ENCODE measurements at places on chromosomes 11 and 22. TPM values are rescaled to one million over a fixed set of nuclear protein-coding genes. Genes with fewer than 3 reads are reported as not detected.

Gene STK33
- 17.3 TPM for total RNA-seq

GRCh38 chr11:16805938-16806337 lies 67.5 kb downstream of the C11orf58 start:
- no peak overlapping the region for H3K4me3 ChIP-seq
- peak overlapping the region; percentile 19 for H3K27ac ChIP-seq
- no peak for DNase-seq
- H3K4me1 ChIP-seq, result peaks cover 4% of the 10 kb centered on the region
- H3K27me3 ChIP-seq, result no peaks in the 10 kb centered on the region

GRCh38 chr22:49193901-49194465 lies 633.7 kb downstream of the BRD1 start:
- H3K27ac ChIP-seq, result peak overlapping the region; percentile 75
- no peaks in the 10 kb centered on the region for H3K4me1 ChIP-seq
- peaks cover 26% of the 10 kb centered on the region for H3K27me3 ChIP-seq

DNA sequence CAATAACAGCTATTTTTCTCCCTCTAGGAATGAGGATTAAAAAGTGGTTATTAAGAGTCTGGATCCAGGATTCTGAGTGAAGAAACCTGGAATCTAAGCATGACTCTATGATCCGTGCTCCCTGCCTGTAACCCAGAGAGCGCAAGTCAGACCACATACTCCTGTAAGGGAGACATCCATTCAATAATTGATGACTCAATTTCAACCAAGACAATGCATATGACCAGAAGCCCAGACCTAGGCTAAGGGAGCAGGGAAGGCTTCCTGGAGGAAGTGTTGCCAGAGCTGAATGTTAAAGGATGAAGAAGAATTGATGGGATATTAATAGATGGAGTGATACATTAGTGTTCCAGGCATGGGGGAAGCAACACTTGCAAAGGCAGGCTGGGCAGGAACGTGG lies 13.8 kb upstream of the PAMR1 start:
- peaks cover 22% of the 10 kb centered on the region for H3K4me1 ChIP-seq
- H3K36me3 ChIP-seq, result no peaks in the 10 kb centered on the region
- no peaks in the 10 kb centered on the region for H3K27me3 ChIP-seq
- H3K4me3 ChIP-seq, result no peak overlapping the region

DNA sequence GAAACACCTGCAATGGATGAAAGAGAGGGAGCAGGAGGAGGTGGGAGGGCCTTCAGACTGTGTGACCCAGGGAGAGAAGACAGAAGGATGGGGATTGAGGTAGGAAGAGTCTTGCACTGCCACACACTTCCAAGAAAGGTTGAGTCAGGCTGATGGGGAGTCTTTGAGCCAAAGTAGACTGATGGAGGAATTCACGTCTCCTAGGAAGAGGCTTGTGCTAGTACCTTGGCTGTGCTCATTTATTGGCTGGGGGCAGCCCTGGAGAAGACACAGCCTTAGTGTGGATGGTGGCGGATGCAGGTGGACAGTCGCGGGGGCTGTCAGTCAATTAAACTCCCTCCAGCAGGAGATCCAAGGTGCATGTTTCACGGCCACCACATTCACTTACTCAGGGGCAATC lies 16.2 kb upstream of the ACCSL start:
- H3K4me1 ChIP-seq, result peaks cover 55% of the 10 kb centered on the region
- no peak overlapping the region for H3K4me3 ChIP-seq
- no peak for DNase-seq
- H3K27me3 ChIP-seq, result no peaks in the 10 kb centered on the region
- no peaks in the 10 kb centered on the region for H3K36me3 ChIP-seq

DNA sequence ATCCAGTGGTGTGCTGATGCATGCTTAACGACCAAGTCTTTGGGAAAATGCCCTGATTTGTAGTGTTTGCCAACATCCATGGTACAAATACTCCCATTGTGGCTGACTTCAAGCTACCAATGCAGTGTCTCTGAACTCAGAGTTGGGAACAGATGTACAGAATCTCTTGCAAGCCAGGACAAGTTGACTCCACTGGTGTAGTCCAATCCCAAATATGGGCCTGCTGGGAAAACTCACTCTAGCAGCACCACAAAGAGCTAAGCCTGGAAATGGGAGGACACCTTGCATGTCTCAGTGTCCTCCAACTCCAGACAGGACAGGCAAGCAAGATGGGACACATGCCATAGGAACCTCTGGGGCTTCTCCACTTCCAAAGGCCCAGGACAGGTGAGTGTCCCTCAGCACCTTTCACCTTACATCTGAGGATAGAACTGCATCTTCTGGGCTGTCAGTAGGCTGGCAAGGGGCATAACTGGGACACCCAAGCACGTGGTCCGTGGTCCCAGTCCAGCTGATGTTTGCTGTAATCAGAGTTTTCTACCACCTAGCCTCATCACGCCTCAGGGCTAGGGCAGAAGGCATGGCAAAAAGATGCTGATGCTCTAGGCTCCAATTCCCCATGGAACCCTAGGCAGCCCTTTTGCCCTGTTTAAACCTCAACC lies 6.5 kb downstream of the LMO1 start:
- no peaks in the 10 kb centered on the region for H3K36me3 ChIP-seq
- no peak overlapping the region for H3K4me3 ChIP-seq
- H3K27me3 ChIP-seq, result peaks cover 22% of the 10 kb centered on the region
- H3K4me1 ChIP-seq, result no peaks in the 10 kb centered on the region

DNA sequence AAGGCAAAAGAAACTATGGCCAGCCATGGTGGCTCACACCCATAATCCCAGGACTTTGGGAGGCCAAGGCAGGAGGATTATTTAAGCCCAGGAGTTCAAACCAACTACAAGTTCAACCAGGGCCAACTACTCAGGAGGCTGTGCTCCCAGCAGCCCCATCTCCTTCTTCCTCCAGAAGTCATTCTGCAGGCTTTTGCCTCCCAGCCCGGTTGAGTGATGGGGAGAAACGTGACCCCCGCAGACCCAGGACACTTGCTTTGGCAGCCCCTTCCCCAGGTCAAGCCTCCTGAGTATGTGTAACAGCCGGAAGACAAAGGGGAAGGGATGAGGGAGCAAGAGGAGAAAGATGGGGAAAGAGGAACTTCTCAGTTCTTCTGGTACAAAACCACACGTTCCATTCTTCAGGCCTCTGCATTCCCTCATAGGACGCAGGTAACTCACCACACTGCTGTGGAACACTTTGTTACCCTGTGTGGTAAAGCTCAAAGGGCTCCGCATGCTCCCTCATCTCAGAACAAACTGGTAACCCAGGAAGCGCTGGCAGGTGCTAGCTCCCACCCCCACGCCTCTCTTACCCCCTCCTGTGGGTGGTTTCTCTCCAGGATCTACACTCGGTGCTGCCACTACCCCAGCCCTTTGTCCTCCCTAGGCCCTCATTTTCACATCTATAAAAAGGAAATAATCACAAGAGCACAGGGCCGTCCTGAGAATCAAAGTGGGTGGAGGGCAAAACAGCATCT lies 4.0 kb downstream of the SULT4A1 start:
- DNase-seq, result no peak
- peaks cover 26% of the 10 kb centered on the region for H3K27me3 ChIP-seq
- no peak overlapping the region for H3K27ac ChIP-seq
- H3K36me3 ChIP-seq, result peaks cover 6% of the 10 kb centered on the region
- peaks cover 4% of the 10 kb centered on the region for H3K4me1 ChIP-seq
- H3K4me3 ChIP-seq, result no peak overlapping the region

DNA sequence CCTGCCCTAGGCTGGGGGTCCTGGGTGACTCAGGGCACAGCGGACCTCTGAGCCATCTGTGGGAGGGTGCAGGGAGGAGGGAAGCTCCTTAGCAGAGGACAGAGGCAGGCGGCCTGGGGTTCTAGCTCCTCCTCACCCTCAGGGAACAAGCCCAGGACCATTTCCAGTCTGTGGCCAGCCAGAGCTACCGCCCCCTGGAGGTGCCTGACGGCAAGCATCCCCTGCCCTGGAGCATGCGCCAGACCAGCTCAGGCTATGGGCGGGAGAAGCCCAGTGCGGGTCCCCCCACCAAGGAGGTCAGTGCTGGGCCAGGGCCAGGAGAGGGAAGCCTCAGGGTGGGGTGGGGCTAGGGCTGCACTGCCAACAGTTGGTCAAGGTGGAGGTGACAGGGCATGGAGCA lies 26.0 kb upstream of the LRRC10B start:
- DNase-seq, result peak; percentile 67
- peaks cover 49% of the 10 kb centered on the region for H3K4me1 ChIP-seq
- H3K36me3 ChIP-seq, result no peaks in the 10 kb centered on the region
- no peaks in the 10 kb centered on the region for H3K27me3 ChIP-seq
- H3K27ac ChIP-seq, result no peak overlapping the region
- H3K4me3 ChIP-seq, result no peak overlapping the region

DNA sequence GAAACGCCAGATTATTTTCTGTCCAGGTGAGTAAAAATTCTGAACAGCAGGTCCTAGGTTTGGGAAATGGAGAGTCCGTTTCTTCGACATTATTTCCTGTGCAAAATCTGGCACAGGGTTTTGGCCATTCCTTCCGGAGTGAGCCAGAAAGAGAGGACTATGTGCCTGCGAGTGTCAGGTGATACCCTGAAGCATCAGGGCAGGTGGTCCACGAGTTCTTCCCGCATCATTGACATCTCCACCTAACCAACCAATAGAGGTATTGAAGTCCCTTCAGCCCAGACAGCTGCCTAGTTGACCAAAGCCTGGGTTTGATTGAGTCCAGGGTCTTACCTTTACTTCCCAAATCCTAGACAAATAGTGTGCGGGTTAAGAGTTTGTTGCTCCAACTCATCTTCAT lies 808 bp downstream of the SNAP29 start:
- DNase-seq, result no peak
- H3K4me3 ChIP-seq, result peak overlapping the region; percentile 86
- no peaks in the 10 kb centered on the region for H3K27me3 ChIP-seq
- no peak overlapping the region for H3K27ac ChIP-seq
- peaks cover 3% of the 10 kb centered on the region for H3K36me3 ChIP-seq

Measured in neural crest cell (in vitro differentiated cells).